T-helper 17 cell (primary cell): ENCODE measurements at places on chromosomes 6 and 20.

- no peak for DNase-seq
Observed at GRCh38 chr20:38126932-38127621, 38.0 kb downstream of the TGM2 start.

GRCh38 chr20:17568045-17568788 lies 1.7 kb upstream of the DSTN start:
- DNase-seq, result no peak

DNA sequence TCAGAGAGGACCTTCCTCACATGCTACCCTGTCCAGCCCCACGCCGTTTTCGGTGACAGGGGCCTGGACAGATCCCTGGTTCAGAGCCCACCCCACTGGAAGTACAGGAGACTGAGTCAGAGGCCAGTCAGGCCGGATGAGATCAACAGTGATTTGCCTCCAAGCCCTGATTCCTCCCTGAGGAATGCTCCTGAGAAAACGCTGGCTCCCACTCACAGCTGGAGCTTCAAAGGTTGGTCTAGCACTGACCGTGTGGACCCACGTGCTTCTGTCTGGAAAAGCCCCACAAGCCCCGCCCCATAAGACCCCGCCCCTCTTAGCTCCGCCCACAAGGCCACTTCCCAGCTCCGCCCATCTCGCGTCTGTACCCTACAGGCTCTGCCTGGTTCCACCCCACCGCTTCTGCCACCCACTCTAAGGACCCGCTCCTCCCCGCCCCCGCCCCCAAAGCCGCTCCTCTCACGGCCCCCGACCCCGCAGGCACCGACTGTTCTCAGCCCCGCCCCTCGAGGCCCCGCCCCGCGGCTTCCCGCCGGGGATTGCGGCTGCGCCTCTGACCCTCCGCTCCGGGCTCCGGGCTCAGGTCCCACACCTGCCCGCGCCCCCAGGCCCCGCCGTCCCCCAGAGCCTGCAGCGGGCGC lies 64.9 kb upstream of the BHLHE23 start:
- no peak for DNase-seq

- peak; percentile 62 for DNase-seq
Observed at GRCh38 chr20:59933296-59933848, at the start of gene SYCP2. Gene SYCP2, minus strand, starts transcription at chr20:59933637. Its CDS starts 11,224 bp downstream, at chr20:59922413.

- peak; percentile 58 for DNase-seq
Observed at GRCh38 chr20:58228484-58229197, at the start of gene ANKRD60. Gene ANKRD60, minus strand, starts transcription at chr20:58228653. Its CDS starts 0 bp downstream, at chr20:58228653.

GRCh38 chr6:30686009-30686907 lies at the start of gene PPP1R18:
Gene PPP1R18, minus strand, starts transcription at chr6:30686645. Its CDS starts 627 bp downstream, at chr6:30686018.
- peak; percentile 69 for DNase-seq

GRCh38 chr6:164099269-164099865 lies 684.8 kb downstream of the QKI start:
- DNase-seq, result no peak

GRCh38 chr6:49739423-49739822 lies 4.8 kb downstream of the CRISP3 start:
- DNase-seq, result no peak

DNA sequence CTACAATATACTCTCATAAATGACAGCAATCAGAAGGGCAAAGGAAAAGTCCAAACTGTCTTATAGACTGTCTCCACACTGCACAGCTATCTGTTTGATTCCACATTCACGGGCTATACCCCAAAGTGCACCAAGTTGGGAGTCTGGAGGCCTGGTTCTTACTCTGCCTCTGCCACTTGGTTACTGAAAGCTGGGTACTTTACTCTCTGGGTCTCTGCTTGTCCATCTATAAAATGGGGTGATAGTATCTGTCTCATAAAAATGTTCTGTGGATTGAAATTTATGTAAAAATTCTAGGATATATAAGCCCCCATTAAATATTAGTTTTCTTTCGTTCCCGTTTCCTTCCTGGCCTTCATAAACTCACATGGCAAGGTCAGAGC lies 86.5 kb downstream of the CD164 start:
- no peak for DNase-seq

- DNase-seq, result no peak
Observed at GRCh38 chr6:158064725-158065251, 83.1 kb downstream of the SYNJ2 start.

DNA sequence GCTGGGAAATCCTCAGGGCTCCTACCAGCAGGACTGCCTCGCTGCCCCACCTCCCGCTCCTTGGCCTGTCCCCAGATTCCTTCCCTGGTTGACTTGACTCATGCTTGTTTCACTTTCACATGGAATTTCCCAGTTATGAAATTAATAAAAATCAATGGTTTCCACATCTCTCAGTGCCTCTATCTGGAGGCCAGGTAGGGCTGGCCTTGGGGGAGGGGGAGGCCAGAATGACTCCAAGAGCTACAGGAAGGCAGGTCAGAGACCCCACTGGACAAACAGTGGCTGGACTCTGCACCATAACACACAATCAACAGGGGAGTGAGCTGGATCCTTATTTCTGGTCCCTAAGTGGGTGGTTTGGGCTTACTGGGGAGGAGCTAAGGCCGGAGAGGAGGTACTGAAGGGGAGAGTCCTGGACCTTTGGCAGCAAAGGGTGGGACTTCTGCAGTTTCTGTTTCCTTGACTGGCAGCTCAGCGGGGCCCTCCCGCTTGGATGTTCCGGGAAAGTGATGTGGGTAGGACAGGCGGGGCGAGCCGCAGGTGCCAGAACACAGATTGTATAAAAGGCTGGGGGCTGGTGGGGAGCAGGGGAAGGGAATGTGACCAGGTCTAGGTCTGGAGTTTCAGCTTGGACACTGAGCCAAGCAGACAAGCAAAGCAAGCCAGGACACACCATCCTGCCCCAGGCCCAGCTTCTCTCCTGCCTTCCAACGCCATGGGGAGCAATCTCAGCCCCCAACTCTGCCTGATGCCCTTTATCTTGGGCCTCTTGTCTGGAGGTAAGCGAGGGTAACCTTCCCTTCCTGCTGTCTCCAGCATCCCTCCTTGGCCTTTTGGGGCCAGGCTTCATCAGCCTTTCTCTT lies at the start of gene CFB:
CFB (plus strand) TSS at position 589 of the 863 bp plus-strand sequence; CDS start at position 716, 127 bp downstream.
- DNase-seq, result no peak

DNA sequence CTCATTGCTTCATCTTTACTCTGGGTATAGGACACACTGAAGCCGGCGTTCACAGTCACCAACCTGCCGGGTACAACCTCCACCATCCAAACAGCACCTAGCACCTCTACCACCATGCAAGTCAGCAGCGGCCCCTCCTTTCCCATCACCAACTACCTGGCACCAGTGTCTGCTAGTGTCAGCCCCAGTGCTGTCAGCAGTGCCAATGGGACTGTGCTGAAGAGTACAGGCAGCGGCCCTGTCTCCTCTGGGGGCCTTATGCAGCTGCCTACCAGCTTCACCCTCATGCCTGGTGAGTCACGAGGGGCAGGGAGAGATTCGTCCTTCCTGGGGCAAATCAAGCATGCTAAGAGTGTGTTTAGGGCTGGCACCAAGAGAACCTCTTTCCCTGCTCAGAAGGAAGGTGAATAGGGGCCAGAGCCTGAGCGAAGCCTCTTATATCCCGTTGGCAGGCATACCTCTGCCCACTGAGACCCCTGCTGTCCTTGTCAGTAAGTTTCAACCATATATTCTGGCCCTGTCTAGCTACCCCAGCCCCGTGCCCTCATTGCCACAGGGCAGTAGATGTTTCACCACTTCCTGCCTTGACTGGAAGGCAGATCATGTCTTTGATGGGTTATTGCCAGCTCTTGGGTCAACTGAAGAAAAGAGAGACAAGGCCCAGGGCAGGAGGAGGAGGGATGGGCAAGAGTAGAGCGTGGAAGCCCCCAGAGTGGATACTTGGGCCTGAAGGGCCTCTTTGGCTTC lies 4.8 kb downstream of the SRF start:
- no peak for DNase-seq

DNA sequence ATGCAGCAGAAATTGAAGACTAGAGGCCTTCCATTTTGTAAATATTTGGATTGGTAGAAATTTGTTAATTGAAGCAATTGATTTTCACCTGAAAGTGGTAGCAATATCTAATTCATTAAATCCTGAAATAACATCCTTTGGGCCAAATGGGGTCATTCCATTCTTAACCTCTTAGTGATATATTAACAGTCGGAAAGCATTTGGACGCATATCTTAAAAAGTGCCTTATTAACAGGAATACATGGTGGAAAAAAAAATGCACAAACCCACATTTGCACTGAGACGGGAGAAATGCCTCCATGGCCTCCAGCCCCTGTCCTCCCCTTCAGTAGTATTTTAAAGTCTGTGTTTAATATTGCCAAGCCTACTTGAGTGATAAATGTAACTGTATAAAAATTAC lies 205.5 kb downstream of the TFAP2B start:
- no peak for DNase-seq

DNA sequence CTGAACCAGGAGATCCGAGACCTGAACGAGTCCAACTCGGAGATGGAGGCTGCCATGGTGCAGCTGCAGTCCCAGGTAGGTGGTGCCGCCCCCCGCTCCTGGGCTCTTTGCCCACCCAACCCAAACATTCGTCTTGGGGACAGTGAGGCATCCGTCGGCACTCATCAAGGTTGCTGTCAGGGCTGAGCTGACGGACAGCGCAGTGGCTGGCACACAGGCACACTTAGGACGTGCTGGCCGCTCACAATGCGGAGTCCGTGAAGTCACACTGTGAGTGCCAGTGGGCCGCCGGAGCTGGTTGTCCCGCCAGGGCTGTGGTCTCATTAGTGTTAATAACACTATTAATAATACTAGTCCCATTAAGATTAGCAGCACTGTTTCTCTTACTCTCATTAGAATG lies 18.2 kb upstream of the PCMTD2 start:
- no peak for DNase-seq
